ENCODE measurements at places on chromosomes 6 and 20.

DNA sequence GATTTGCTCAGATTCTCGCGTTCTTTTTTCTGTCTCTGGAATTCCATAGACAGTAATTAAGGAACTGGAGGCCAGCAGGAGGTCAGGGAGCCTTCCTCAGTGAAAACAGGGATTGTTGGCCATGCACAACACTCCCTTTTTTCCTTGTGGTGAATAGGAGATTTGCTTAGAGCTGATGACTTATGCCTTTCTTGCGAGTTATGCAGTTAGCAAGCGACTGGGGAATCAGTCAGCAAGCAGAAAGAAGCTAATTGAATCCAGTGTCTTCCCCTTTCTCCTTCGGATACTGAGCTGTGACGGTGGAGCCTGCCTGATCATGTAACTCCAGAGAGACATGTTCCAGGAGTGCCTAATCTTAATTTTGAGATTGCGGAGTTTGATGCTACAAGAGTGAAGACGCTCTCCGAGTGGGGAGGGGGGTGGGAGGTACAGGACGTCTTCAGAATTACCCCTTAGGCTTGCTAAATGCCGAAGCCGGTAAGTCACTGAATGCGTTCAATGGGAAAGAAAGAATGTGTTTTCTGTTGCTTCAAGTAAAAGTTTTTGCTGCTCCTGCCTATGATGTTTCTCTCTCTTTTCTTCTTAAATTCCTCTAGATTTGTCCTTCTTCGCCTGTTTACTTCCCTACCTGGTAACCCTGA is 165.9 kb downstream of the SASH1 start:
- no peak for DNase-seq

GRCh38 chr20:24089576-24089975 is 101.0 kb upstream of the GGTLC1 start:
- no peak for DNase-seq

- no peak for DNase-seq
These were observed 45.3 kb upstream of the ARMH2 start for GRCh38 chr6:24844061-24844460.

DNA sequence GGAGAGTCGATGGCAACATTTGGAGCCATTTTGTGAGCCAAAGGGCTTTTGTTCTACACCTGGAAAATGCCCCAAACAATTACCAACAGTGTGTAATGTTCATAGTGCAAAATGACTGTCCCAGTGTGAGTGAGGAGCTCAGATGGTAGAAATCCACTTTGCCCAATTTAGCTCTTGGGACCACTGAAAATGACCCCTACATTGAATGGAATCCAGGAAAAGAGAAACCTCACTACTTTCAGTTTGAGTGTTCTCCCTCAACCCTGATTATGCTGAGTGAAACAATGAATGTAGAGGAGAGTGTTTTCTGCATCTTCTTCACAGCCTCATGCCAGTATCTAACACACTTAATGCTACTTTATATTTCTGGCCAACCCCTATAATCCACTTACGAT is 84.9 kb upstream of the NRN1 start:
- no peak for DNase-seq

DNA sequence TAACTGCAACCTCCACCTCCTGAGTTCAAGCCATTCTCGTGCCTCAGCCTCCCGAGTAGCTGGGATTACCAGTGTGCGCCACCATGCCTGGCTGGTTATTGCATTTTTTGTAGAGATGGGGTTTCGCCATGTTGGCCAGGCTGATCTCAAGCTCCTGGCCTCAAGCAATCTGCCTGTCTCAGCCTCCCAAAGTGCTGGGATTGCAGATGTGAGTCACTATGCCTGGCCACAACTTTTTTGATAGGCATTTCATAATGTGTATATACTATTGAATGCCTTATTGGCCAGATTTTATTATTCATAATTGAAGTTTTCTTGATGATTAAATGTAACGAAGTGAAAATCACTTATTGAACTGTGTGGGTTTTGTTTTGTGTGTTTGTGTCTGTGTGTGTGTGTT is 27.9 kb downstream of the FIG4 start:
- DNase-seq = no peak

DNA sequence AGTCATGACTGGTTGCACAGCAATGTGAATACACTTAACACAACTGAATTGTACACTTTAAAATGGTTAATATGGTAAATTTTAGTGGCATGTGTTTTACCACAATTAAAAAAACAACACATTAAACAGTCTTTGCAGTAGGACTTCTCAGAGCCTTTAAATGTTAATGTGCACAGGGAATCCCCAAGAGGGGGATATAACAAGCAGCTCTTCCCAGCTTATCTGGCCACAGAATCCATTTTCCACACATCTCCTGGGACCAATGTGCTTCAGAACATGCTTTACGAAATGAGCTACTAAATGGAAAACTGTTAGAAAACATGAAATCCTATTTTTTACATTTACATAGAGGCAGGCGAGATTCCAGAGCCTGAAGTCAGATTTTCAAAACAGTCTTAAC is 44.4 kb downstream of the FYN start:
- DNase-seq = no peak

GRCh38 chr6:19362396-19362795 is 474.8 kb upstream of the ID4 start:
- no peak for DNase-seq

DNA sequence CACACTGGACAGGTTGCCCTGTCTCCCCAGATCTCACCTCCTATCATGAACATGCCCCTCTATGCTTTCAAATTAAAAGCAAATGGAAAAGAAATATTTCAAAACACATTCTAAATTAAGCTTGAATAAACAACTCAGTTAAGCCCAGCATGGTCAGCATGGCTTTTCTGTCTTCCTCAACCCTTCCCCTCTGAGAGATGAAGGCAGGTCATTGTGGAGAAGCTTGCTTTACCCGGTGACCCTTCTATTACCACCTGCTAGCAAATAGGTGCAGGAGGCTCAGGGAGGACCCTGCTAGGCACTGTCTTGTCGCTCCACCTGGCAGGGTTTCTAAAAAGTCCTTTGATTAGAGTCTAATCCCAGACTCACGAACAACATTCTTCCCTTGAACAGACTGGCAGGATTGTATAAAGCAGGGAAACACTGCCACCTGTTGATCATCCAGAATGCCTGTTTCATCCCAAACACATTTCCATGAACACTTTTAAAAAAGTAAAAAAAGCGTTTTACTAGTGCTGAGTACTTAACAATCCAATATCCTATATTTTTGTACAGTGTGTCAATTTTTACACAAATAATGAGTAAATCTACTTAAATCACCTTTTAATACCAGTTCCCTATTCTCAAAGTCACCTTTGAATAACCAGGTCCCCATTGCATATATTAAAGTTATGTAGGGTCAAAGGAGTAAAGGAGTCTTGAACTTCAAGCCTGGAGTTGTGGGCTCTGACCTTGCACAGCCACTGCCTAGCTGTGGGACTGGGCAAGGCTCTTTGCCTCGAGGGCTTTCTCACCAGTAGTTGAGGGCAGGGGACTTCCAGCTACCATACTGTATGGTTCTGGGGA is 75.5 kb downstream of the GPR6 start:
- DNase-seq = no peak

GRCh38 chr20:45293041-45294002 is 13.3 kb upstream of the RBPJL start:
- peak; percentile 73 for DNase-seq

All from stimulated activated CD4-positive, alpha-beta T cell treated with anti-CD3 and anti-CD28 coated beads, Interleukin-4, amount 100 ng/mL, for 4 hours (primary cell).